GM04504 (cell line): ENCODE measurements at places on chromosomes 2 and 18.

GRCh38 chr2:169329688-169330554 is 32.4 kb downstream of the LRP2 start:
- no peak for DNase-seq

GRCh38 chr2:11624893-11625292 is 45.1 kb downstream of the NTSR2 start:
- no peak for DNase-seq

DNA sequence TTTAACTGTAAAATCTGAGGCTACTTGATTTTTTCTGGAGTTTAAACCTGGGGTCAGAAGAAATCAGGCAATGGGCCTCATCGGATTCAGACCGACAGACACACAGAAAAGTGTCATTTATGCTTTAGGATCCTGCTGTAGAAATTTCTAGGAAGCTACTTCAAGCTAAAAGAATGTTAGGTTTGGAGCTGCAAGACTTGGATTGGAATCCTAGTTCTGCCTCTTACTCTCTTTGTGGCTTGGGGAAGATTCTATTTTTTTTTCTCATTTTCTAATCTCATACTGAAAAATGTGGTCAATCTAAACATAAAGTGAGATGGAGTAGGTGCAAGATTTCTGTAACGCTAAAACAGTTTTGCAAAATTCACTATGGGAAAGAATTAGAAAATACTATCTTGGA is 48.8 kb upstream of the KCNE4 start:
- DNase-seq: no peak

- DNase-seq: no peak
Measured at GRCh38 chr2:70525032-70525431, 28.6 kb downstream of the TGFA start.

- DNase-seq: no peak
Measured at GRCh38 chr2:145066151-145066661, 546.3 kb upstream of the ZEB2 start.
